ENCODE measurements at places on chromosomes 5 and 9.

DNA sequence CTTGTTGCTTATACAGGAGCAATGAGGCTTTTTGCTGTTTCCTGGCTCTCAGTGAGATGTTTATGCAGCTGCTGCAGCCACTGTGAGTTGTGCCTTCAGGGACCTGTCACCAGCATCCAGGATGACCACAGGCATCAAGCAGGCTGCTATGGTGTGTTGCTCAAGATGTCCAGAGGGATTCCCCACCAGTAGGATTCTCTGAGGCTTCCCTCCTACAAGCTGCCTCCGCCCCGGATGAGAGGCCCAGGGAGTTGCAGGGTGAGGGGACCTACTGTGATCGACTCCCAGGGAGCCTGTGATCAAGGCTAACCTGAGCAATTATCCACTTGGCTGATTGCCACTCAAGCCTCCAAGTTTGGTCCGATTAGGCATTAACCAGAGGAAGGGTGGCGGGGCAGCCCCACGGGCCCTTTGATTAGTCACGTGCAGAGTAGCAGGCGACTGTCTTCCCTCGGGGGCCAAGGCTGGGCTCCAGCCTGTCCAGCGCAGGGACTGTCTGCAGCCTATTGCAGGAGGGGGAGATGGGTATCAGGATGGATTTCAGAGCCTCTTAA is 1.8 kb upstream of the FAT2 start:
- DNase-seq, result no peak

GRCh38 chr9:125949703-125950460 is 202.7 kb downstream of the PBX3 start:
- DNase-seq, result no peak

GRCh38 chr9:3751125-3751758 is 225.4 kb upstream of the RFX3 start:
- no peak for DNase-seq

DNA sequence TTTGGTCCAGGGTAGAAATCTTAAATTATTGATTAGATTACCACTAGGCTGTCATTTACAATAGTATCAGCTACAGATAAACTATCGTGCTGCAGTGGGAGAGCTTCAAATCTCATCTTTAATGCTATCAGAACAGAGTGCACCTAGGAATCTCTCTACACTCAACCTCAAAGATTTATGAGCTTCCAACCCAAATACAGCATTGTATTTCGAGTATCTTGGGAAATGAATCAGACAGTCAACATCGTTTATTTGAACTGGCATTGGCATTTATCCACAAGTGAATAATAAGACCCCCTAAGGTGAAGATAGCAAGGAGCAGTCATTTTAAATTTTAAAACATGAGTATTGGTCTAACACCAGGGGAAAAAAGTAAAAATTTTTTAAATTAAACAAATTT is 1203.2 kb downstream of the CDH12 start:
- DNase-seq, result no peak

DNA sequence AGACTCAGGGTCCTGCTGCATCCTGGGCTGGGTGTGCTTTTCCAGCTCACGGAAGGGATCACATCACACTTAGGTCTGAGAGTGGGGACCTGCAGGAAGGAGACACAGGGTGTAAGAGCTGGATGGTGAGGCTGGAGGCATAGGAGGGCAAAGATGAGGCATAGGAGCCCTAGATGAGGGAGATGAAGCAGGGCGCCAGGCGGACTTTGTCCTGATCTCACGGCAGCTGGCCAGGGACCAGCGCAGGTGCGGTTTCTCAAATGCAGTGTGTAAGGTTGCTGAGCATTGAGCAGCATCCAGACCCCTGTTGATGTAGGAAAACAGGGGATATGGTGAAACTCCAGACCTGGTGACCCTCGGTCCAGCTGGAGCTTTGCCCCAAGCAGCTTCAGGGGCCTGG is 156.5 kb downstream of the PSAT1 start:
- DNase-seq, result no peak

DNA sequence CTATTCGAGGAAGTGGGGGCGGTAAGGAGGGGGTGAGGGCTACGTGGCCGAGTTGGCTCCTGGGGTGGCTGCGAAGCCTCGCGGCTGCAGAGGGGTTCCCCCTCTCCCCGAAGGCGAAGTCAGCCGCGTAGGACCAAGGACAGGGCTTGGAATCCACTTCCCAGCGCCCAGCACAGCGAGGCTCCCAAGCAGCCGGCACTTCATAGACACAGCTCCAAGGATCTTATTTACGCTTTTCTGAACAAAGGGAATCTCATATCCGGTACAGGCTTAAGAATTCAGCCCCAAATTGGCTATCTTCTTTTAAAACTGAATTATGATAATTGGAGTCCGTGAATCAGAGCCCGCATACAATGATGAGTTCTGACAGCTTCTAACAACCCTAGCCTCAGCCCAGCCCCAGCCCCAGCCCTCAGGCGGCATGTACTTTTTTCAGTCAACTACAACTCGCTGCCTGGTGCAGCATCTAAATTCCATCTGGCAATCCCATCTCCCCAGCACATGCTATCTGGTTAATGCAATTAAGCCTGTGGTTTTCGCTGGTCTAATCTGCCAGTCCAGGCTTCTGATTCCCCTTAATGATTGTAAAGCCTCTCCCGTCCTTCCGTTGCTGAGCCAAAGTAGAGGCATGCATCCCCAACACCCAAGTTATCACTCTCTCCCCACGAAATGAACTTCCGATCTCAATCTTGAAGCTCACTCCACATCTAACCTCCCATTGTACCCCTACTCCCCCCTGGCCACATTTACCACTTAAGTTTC is 1.0 kb downstream of the ELAVL2 start:
- DNase-seq, result no peak

DNA sequence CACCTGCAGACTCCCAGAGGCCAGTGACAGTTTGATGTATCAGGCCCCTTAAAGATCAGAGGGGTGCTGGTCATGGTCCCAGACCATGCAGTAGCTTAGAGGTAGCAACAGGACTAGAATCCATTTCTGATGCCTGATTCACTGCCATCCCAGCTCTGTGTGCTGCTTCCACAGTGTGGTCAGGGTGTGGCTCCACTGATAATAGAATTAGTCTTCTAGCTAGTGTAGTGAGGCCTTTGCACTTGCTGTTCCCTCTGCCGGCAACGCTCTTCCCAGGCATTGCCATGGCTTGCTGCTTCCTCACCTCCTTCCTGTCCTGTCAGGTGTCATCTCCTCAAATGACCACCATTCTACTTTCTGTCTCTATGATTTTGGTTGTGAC is 15.8 kb downstream of the PPARGC1B start:
- no peak for DNase-seq

DNA sequence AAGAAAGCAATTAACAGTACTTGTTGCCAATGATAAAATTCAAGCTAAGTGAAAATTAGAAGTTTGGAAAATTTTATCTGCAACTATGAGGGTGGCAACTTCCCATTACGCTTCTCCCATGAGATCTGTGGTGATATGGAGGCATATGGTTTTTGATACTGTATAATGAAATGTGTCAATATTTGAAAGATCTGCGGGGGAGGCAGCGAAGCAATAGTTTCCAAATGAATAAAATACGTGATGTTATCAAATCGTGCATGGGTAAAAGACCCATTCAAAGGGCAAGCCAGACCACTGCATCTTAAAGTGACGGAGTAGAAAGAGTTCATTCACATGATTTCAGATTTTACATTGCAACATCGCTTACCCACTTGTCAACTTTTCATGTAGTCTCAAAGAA is 20.9 kb upstream of the BOD1 start:
- DNase-seq, result no peak

GRCh38 chr5:8870349-8870958 is 675.4 kb downstream of the SEMA5A start:
- no peak for DNase-seq

DNA sequence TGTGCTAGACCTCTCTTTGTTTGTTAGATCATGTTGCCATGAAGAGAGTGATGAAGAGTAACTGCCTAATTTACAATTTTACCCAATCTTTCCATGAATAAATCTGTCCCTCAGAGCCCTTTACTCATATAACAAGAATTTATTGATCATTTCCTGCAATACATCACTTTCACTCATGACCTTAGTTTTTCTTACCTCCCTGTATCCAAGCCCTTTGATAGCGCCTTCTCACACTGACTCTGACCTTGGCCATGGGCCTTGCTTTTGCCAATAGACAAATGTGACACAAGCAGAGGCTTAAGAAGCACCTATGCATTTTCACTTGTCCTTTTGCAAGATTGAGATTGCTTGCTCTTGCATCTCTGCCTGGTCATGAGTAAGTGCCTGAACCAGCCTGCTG is 288.1 kb downstream of the NNT start:
- no peak for DNase-seq

DNA sequence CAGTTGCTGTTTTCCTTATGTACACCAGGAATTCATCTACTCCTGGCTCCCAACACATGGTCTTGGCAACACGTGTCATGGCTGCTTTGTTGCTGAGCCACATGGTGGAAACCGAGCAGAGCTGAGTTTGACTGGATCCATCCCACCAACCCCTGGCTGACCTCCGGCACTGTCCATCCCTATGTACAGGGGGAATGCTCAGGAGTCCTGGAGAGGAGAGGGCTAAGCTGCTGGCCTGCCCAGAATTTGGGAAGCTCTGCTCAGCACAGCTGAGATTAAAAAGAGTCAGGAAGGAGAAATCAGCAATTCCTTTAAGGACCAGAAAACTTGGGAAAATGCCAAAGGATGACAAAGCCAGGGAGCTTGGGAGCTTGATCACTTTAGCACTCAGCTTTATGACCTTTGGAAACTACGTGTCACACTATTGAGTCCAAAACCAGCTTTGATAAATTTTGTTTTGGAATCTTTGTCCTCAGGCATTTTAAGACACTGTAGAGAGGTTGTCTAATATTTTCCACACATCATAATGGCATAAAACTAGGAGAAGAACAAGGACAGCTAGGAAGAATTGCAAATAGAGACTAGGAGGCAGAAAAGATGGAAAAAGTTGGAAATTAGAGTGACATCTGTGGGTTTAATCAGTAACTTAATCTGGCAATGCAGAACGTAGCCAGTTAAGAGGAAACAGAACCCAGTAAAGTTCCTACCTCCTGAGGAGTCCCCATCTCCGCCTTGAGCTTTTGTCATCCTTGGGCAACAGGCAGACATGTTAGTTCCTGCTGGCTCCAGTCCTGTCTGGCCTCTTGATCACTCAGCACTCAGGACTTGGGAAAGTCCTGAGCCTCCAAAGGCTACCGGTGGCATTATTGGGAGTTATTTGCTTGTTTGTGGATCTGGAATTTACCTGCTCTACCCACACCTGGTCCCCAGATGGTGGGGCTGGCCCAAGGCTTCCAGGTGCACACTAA is 62.5 kb upstream of the PLPP1 start:
- DNase-seq, result no peak

DNA sequence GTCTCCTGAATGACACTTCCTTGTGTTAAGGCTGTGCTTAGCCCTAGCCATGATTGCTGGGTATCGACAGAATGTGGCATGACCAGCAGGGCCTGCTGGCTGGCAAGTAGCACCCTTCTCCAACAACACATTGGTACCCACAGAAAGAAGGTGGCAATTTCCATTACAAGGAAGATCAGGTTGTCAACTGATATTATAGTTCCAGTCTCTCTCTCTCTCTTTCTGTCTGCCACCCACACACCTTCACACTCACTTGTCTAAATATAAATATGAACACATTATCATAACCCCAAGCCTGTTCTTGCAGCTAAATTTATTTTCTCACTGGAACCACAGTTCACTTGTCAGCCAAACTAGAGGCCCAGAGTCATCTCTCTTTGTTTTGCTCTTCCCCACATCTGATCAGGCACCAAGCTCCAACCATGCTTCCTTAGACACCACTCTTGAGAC is 408.1 kb upstream of the PIK3R1 start:
- no peak for DNase-seq

- DNase-seq, result no peak
Observed at GRCh38 chr9:125691869-125692268, 15.1 kb downstream of the MAPKAP1 start.

GRCh38 chr9:116193636-116194035 is 40.0 kb downstream of the PAPPA start:
- DNase-seq, result no peak

DNA sequence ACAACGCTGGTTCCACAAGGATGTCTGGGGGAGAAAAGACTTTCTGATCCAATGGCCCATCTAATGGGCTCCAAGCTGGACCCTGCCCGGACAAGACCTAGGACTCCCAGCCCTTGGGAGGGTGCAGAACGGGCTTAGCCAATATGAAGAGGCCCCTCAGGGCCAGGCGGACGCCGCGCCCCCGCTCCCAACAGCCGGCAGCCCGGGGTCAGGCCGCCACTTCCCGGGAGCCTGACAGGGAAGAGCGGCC is 493 bp downstream of the P4HA2 start:
- no peak for DNase-seq

DNA sequence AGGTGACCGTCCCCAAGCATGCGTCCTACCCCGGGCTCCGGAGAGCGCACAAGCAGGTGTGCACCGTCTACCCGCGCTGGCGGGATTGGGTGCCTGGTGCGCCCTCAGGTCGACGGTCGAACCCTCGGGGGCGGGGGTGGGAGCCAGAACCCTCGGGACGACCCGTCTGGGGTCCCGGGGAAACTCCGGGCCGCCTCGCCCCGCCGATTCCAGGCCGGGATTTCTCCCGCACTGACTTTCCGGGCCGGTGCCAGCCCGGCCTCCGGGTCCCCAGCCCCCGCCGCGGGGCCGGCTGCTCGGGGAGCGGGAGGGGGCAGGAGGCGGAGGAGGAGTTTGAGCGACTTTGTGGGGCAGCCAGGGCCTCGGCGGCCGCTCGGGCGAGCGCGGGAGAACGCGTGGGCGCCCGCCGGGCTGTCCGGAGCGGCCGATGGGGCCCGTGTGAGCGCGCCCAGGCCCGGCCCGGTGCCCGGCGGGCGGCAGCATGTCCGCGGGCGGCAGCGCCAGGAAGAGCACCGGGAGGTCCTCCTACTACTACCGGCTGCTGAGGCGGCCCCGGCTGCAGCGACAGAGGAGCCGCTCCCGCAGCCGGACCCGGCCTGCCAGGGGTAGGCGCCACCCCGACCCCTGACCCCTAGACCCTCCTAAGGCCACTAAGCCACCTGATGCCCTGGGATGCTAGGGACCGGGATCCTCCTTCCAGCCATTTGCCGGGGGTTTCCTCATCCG is at the start of gene DAB2IP:
DAB2IP (plus strand) TSS at position 340 of the 726 bp plus-strand sequence; CDS start at position 482, 142 bp downstream.
- DNase-seq, result no peak

DNA sequence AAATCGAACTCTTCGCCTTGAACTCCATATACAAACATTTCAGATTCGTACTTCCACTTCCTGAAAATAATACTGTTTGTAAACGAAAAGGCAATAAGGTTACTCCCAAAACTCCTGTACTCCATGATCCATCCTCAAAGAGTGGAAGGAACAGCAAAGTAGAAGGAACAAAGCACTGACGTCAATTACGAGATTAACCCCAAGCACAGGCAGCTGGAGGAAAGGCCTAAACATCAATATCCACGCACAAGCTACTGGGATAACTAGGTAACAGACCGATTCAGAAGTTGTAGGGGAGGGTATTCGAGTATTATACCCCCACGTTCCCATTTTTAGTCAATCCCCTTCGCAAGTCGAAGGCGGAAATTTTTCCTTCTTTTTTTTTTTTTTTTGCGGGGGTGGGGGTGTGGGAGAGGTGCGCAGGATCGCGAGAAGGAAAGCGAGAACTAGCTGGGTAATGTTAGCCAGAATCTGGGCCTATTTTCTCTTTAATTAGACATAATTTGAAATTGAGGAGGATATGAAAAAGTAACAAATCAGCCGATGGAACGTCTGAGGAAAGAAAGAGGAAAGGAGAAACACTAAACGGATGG is 909 bp downstream of the AFF4 start:
- no peak for DNase-seq

Measured in effector CD4-positive, alpha-beta T cell (primary cell).